Osteocyte (in vitro differentiated cells): ENCODE measurements at places on chromosomes 2 and 18. TPM values are rescaled to one million over a fixed set of nuclear protein-coding genes. Genes with fewer than 3 reads are reported as not detected.
A peak's percentile ranks its signal among the peaks of the same experiment; 100 is the strongest.

DNA sequence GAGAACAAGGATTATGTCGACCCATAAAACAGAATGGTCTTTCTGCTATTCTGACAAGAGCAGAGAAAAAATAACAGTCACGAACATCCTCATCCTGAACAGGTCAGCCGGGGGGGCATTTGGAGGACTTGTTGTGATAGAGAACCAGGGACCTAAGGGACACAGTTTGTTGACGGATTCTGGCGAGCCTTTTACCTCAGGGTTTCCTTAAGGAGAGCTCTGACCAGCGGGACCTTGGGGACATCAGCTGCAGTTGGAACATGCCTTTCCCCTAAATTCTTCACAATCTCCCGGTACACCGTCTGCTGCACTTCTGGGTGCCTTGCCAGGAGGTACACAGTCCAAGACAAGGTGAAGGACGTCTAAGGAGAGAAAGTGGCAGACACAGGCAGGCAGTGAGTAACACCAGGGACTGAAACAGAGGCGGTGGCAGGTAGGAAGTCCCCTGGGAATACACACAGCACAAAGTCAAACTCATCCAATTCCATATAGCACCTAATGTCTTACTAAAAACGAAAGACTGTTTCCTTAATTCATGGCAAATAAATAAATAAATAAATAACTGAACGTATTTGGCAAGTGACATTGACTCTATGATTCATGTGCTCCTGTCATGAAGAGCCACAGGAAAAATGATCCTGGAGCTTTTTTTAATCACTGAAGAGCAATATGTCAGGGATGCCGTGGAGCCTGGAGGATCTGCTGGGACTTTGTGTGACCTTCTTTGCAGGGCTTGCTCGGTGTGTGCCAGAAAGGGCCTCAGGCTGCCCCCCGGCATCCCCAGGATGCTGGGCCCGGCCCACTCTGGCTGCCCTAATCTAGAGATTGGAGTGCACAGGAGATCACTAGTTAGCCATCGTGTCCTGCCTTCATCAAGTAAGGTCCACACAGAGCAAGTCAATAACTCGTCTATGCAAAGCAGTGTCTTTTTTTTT is 24.7 kb downstream of the CYP27C1 start:
- H3K27ac ChIP-seq = peak overlapping the region; percentile 91
- DNase-seq = peak; percentile 70
- peaks cover 22% of the 10 kb centered on the region for H3K36me3 ChIP-seq
- peaks cover 38% of the 10 kb centered on the region for H3K4me1 ChIP-seq
- no peak overlapping the region for H3K4me3 ChIP-seq

DNA sequence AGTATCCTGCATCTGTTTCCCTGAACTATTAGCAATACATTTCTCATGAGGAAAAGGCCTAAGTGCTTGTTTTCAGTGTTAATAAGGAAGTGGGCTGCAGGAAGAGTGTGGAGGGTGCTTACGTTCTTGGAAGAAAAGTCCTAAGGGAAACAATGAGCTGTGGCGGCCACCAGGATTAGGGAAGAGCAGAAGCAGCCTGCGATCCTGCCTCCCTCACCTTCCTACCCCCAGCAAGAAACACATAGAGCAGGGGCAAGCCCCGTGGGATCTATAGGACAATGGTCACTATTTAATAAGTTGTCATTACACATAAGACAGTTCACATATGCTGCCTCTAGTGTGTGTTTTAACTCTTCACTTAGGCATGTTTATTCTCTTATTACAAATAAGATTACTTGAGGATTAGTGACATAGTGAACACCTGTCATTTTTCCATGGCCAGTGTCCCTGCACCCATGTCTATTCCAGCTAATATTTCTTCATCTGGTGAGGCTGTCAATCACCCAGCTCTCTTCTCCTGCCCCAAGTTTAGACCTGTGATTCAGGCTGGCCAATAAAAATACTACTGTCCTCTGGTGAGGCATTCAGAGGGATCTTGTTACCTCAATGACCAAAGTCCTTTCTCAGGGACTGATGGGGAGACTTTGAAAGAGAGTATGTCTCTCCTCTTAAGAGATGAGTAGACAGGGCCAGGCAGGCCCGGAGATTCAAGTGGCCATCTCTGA is 510.9 kb upstream of the CELF4 start:
- H3K27ac ChIP-seq = no peak overlapping the region
- no peak overlapping the region for H3K4me3 ChIP-seq
- no peaks in the 10 kb centered on the region for H3K27me3 ChIP-seq
- no peaks in the 10 kb centered on the region for H3K4me1 ChIP-seq

DNA sequence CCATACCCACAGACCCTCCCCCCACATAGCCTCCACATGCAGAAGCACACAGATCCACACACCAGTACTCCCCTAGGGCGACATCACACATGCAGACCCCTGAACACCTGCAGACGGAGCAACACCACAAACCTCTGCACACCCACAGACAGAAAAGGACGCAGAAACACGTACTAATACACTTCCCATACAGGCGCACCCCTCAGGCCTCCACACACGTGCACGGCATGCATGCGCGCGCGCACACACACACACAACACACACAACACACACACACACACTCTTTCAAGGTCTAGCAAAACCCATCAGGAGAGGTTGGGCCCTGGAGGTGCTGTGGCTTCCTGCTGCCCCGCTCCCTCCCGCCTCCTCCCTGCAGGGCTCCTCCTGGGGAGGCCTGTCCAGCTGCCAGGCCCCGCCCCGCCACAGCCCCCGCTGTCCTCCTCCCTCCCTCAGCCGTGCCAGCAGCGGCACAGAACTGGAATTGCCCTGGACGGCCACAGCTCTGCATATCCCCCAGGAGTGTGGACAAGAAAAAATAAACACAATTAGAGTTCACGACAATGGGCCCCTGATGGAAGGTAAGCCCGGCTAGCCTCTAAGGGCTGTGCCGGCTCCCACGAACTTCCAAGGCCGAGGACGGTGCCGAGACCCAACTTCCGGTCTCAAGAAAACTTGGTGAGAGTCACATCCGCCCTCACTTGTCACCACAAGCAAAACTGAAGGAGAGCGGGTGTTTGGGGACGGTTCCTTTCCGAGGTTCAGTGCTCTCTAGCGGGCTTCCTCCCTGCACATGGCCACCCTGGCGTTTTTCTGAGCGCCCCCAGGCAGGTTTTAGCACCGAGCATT is 6.8 kb downstream of the ZFP36L2 start:
- peaks cover 59% of the 10 kb centered on the region for H3K4me1 ChIP-seq
- H3K27ac ChIP-seq = peak overlapping the region; percentile 98
- H3K36me3 ChIP-seq = peaks cover 17% of the 10 kb centered on the region
- H3K27me3 ChIP-seq = no peaks in the 10 kb centered on the region
- peak overlapping the region; percentile 77 for H3K4me3 ChIP-seq
- DNase-seq = peak; percentile 88

DNA sequence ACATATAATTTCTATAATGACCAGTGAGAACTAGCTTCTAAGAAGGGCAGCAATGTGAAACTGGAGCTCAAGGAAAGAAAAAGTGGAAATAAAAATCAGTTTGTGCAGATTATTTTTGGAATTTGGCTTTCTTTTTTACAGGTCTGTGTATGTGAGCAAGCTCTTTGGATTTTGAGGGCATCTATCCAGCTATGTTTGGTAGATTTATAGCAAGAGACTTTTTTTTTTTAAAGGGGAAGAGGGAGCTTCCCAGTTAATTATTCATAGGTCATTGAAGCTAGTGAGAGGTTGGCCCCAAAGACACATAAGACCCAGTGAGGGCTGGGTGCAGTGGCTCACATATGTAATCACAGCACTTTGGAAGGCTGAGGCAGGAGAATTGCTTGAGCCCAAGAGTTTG is 24.0 kb upstream of the COLEC12 start:
- H3K4me3 ChIP-seq = no peak overlapping the region
- no peaks in the 10 kb centered on the region for H3K27me3 ChIP-seq
- no peak for DNase-seq
- no peaks in the 10 kb centered on the region for H3K36me3 ChIP-seq
- H3K27ac ChIP-seq = no peak overlapping the region
- H3K4me1 ChIP-seq = peaks cover 31% of the 10 kb centered on the region

The GRB14 gene
- 0.83 and 2.5 TPM in 2 replicates for total RNA-seq

The FEV gene
- total RNA-seq = not detected in 2 replicates

The POTEJ gene
- not detected in 2 replicates for total RNA-seq

The DUSP2 gene
- total RNA-seq = 0.68 and 0.78 TPM in 2 replicates
